Activated naive CD4-positive, alpha-beta T cell treated with anti-CD3 and anti-CD28 coated beads, Interleukin-2, amount 50 U/mL, for 72 hours (primary cell): ENCODE measurements at places on chromosomes 6 and 20.

GRCh38 chr6:15423286-15423993 lies 177.6 kb downstream of the JARID2 start:
- no peak for DNase-seq

DNA sequence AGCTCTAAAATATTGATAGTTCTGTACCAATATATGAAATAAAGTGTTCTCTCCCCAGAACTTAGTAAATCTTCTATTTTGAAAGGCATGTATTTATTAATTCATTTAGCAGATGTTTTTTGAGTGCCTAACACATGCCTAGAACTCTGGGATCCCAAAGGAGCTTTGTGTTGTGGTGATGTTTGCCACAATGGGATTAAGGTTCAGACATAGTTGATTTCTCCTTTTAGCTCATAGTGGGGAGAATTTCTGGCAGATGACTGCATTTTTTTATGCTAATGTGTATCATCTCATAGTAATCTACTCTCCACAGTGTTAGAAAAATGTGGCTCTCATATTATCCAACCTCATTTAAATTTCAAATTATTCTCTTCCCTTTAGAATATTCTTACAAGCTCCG lies 21.7 kb downstream of the MYB start:
- DNase-seq: no peak

DNA sequence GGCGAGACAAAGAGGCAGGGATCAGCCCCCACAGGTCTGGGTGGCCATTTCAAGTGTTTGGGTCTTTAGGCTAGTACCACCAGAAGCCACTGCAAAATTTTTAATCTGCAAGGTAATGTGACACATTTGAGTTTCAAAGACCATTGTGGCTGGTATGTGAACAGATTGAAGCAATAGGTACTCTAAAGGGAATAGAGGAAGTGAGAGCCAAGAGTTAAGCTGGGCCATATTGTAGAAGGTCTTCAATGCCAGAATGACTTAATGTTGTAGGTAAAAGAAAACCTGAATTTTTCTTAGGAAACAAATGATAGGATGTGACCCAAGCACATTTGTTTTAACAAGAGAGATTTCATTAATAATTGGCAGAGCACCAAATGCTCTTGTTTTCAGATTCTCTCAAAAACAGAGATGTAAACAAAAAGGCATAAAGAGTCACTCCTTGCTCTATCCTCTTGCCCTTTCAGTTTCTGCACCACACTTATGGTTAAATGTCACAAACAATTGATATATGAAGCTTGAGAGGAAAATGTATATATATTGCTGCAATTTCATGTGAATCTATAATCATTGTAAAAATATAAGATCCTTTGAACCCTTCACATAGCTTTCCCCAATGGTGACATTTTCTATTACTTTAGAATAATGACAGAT lies 307.1 kb upstream of the PLN start:
- DNase-seq: no peak

DNA sequence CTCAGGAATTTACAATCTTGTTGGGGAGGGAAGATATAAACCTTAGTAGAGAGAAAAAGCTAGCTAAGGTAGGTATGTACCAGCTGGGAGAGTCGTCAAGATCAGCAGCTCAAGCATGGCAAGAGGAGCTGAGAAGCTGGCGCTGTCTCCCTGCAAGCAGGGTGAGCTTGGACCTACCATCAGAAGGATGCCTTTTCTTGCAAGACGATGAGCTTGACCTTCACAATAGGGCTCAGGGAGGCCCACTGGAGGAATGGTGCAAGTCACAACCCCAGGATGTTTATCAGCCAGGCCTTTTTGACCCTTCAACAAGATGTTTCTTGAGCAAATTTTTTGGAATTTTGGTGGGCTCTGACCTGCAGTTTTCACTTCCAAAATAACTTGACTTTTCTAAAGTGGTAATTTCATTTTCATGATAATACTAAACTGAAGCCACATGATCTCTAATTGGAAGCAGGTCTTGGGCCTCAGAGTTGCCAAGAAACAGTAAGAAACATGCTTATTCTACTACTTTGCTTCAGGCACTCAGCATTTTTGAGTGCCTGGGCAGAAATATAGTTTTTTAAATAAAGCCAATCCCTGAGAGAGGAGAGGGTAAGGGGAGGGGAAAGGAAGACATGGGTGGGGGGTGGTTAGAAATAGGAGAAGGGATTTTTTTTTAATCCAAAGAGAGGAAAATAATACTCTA lies 258.1 kb downstream of the CLIC5 start:
- DNase-seq: no peak

- no peak for DNase-seq
These were observed 10.3 kb upstream of the MAPK13 start for GRCh38 chr6:36120018-36120417.
